ENCODE measurements at places on chromosomes 6 and 20.

- H3K36me3 ChIP-seq = no peaks in the 10 kb centered on the region
- no peak overlapping the region for H3K4me3 ChIP-seq
Observed at GRCh38 chr6:82984720-82985119, 80.9 kb downstream of the UBE3D start.

DNA sequence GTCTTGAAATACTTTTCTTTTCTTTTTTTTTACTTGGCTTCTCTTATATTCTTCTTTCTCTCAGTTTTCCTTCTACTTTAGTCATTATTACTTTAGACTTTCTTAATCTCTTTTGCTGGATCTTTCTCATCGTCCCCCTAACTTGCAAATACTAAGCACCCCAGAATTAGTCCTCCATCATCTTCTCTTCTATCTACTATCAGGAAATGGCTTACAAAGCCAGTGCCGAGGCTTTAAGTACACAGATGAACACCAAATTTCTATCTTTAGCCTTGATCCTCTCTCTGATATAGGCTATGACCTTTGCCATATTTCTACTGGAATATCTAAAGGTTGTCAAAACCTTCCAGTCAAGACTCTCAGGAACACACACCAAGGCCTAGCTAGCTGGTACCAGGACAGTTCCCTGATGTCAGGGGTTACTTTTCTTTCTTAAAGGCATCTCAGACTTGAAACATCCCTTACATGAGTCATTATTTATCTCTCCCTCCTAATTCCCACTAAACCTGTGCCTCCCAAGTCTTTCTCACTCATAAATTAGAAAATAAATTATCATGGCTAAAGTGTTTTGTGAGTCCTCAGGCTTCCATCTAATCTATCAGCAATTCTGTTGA is 278.6 kb upstream of the TCF21 start:
- no peak overlapping the region for H3K4me3 ChIP-seq
- no peaks in the 10 kb centered on the region for H3K36me3 ChIP-seq
- H3K27me3 ChIP-seq = no peaks in the 10 kb centered on the region
- H3K4me1 ChIP-seq = no peaks in the 10 kb centered on the region
- no peak for DNase-seq

DNA sequence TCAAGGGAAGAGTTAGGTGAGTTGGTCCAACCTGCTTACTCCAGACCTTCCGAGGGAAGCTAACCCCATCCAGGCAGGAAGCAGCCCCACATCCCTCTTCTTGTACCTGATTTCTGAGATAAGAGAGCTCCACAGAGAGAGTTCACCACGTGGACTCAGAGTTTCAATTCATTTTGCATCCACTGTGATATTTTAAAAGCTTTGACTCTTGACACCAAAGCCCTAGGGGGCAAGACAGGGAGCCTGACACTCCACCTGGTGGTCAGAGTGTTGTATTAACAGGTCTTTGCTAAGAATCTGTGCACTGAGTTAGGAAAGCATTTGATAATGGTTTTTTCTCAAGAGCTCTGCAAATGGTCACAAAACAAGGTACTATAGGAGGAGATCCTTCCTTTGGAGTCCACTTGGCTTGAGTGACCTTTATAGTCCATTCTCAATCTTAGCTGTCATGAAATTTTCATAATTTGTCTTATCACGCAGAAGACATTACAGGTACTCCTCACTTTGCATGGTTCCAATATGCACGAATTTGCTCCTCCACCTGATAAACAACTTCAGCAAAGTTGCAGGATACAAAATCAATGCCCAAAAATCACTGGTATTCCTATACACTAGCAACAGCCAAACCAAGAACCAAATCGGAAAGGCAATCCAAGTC is 56.2 kb upstream of the RIPOR2 start:
- no peak overlapping the region for H3K4me3 ChIP-seq
- no peak for DNase-seq
- no peaks in the 10 kb centered on the region for H3K27me3 ChIP-seq
- H3K27ac ChIP-seq = no peak overlapping the region
- no peaks in the 10 kb centered on the region for H3K36me3 ChIP-seq
- H3K4me1 ChIP-seq = peaks cover 6% of the 10 kb centered on the region

DNA sequence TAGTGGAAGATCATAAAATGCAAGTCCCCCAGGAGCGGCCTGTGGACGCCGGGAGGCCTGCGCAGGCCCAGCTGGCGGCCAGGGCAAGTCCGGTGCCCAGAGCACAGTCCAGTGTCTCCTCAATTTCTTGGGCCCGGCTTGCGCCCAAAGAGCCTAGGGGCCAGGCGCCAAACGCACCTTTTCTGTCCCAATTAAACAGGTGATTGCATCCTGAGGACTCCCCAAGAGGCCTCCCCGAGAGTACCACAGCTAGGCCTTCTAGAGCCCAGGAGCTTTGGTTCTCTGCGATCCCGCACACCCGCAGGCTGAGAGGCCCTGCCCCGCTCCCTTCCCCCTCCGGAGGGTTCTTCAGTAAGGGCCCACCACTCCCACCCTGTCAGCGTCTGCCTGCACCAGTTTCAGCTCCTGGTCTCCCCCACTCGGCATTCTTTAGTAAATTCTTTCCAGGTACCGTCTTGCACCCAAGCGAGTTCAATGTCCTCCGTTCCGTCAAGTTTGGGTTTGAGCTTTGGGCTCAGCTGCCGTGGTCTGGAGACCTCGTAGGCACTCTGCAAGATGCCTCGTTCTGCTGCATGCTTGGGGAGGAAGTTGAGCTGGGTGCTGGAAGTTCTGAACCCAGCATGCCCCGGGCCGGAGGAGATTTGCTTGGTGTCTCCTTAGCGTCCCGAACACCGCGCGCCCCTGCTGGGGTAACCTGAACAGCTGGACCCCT is 3.9 kb upstream of the NKX2-2 start:
- peaks cover 90% of the 10 kb centered on the region for H3K27me3 ChIP-seq
- H3K4me1 ChIP-seq = peaks cover 29% of the 10 kb centered on the region
- no peak overlapping the region for H3K27ac ChIP-seq
- H3K4me3 ChIP-seq = no peak overlapping the region
- peaks cover 6% of the 10 kb centered on the region for H3K36me3 ChIP-seq

DNA sequence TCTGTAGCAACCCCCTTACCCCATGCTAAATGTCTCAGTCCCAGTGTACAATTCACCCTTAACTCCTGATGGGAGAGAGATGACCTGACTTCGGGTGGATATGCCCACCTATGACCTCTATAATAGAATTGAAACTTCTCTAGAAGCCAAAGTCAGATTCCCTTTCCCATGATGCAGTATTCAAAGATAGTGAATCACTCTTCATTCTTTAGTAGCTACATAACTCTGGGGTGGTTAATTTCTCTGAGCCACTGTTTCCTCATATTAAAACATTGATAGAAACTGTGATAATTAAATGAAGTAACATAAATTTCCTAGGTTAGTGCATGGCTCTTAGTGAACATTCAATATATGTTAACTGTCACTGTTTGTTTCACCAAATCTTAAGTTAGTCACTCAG is 500.4 kb downstream of the COL12A1 start:
- no peaks in the 10 kb centered on the region for H3K27me3 ChIP-seq
- H3K4me1 ChIP-seq = no peaks in the 10 kb centered on the region
- H3K36me3 ChIP-seq = no peaks in the 10 kb centered on the region

DNA sequence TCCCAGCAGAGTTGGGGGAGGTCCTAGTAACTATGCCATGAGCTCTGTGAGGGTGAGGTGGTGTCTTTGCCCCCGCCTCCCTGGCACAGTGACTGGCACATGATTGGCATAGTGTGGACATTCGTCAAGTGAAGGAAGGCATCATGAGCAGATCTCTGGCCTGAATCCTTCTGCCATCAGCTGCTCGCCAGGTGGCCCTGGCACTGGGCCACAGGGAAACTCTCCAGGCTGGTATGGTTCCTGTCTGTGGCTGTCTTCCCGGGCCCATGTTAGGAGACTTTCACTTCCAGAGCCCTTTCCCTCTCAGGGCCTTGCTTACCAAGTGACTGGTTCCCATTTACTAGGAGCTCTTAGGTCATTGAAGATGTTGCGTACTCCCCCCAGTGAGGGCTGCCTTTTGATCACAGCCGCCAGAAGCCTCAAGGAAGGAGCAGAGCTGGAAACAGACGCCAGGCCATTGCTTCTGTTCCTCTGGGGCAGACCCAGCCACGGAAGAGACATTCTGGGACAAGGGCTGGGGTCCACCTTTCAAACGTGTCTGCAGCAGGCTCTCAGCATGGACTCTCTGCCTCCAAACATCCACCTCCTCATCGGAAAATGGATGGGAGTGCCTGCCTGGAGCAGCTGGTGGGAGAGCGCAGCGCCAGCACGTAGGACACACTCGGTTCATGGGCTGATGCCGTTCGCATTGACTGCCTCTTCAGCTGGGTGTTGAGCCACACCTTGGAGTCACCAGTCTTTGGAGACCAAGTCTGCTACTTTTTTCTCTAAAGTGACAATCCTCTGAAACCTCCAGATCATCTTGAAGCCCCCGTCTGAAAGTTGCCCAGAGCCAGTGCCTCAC is 67.2 kb downstream of the PTPN1 start:
- no peaks in the 10 kb centered on the region for H3K4me1 ChIP-seq
- H3K36me3 ChIP-seq = peaks cover 23% of the 10 kb centered on the region
- H3K27me3 ChIP-seq = no peaks in the 10 kb centered on the region
- H3K4me3 ChIP-seq = no peak overlapping the region
- H3K27ac ChIP-seq = no peak overlapping the region

DNA sequence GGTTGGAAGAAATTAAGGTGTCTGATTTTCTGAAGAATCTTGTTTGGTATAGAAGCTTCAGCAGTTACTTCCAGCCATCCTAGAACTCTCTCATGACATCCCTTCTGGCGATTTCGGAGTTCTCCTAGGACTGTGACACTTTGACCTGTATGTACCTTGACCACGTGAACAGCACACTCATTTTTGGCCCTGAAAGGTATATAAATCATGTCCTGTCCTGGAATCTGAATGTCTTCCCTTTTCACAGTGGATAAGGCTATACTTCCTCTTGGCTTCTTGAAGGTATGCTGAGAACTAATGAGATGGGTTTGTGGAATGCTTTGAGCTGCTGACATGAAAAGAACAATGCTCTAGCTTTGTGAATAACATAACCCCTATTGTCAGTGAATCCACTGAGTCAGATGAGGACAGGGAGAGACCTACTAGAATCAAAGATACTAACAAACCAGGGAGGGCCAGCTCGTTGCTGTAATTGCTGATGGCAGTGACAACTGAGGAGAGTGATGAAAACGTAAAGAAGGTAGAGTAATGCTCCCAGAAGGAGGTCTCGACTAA is 6.0 kb upstream of the ZDHHC14 start:
- H3K36me3 ChIP-seq = no peaks in the 10 kb centered on the region
- no peak overlapping the region for H3K4me3 ChIP-seq
- H3K27me3 ChIP-seq = no peaks in the 10 kb centered on the region
- no peak for DNase-seq
- H3K4me1 ChIP-seq = peaks cover 2% of the 10 kb centered on the region
- no peak overlapping the region for H3K27ac ChIP-seq

DNA sequence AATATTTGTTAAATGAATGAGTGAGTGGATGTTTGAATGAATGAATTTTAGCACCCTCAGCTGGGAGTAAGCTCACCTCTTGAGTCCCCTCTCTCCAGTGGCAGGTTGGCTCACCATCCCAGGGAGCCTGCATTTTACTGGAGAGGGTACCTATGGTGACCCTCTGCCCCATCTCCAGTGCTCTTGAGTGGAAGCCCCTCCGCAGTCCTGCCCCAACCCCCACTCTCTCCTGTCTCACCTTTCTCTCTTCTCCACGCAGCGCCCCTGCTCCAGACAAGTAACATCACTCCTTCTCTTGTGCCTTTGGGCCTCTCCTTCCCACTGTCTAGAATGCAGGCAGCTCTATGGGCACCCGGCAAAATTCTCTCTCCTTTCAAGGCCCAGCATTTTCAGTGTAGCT is 11.3 kb downstream of the TGM3 start:
- H3K27me3 ChIP-seq = no peaks in the 10 kb centered on the region
- DNase-seq = no peak
- no peak overlapping the region for H3K4me3 ChIP-seq

Measured in H1 (cell line).